ENCODE measurements at places on chromosomes 11 and 22. TPM values are rescaled to one million over a fixed set of nuclear protein-coding genes. Genes with fewer than 3 reads are reported as not detected.
A peak's percentile ranks its signal among the peaks of the same experiment; 100 is the strongest.

DNA sequence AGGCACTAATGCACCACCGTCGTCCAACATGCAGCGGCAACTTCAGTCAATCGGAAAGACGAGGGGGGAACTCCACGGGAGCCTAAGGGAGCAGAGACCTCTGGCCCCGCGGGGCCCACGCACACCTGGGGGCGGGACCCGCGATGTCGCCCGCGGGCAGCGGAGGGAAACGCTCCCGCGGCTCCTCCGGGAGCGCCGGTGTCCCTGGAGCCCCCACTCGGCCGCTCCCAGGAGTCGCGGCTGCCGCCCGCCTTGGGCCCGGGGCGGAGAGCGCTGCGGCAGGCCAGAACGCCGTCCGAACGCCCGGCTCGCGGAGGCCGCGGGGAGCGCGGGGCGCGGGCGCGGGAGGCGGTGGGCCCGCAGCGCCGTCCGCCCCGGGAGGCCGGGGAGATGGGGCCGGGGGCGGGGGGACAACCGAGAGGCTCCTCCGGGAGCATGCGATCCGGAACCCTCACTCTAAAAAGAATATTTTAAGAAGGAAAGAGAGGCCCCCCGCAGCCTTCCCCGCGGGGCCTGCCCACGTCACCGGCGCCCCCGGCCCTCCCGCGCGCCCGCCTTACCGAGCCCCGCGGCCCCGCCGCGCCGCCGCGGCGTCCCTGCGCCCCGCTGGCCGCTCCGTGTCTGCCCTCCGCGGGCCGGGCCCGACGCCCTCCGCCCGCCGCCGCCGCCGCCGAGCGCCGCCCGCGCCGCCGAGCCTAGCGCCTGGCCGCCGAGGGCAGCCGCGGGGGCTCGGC, 86.6 kb upstream of the ARHGAP32 start:
- DNase-seq = no peak

Gene SMIM35
- total RNA-seq = not detected

Gene ROBO4
- total RNA-seq = 9.1 TPM

DNA sequence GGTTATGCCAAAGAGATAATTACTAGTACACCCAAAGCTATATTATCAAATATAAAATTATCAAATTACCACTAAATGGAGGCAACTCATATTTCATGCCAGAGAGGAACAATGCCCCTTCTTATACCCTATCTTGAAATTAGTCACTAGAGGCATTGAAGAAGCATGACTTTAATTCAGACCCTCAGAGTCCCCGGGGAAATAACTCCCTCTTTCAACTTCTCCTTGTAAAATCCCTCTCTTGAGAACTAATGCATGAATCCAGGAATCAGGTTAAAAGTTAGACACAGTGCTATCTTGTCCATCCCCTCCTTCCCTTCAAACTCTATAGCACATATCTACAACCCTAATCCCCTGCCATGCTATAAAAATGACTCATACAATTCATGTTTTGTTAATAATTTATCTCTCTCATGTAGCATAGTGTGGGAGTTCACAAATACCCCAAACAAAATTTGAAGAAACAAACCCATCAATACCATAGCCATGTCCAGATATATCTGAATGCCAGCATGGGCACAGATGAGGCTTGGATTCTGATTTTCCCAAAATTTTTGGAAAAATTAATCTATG, 665.4 kb downstream of the KCNA4 start:
- DNase-seq = no peak

Gene INPPL1
- total RNA-seq = 66.6 TPM

Gene WBP2NL
- 2.8 TPM for total RNA-seq

Gene OR10A3
- not detected for total RNA-seq

DNA sequence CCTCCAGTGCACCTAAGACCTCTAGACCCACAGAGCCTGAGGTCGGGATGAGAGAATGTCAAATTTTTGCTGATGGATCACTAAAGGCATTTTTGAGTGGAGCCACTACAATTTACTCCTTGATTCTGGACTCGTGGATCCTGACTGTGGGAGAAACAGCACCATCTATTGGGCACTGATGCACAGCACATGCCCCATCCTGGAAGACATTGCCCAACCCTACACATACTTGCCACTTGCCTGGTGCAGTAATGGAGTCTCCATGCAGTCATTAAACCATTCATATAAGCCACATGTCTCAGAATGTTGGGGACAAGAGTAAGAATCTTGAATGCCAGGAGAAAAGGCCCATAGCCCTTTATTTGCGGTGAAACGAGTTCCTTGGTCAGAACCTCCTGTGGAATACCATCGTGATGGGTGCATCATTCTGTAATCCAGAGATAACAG, 103.9 kb downstream of the GGTLC2 start:
- no peak for DNase-seq

DNA sequence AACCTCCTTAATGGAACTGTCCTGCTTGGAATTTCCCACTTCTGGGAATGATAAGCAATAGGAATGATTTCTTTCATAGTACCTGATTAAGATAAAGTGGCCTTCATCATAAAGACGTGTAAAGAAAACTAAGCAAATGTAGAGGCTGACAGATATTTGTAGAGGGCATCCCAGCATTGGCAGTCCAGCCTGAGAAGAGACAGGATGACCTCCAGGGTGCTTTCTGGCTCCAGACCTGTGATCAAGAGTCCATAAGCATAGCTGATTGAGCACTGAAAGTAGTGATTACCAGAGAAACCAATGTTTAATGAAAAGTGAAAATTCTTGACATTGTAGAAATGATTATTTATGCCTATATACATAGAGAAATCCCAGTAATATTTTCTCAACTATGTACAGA, 33.6 kb downstream of the YAP1 start:
- no peak for DNase-seq

- DNase-seq = no peak
Observed at GRCh38 chr11:35085531-35086165, 53.3 kb upstream of the CD44 start.

DNA sequence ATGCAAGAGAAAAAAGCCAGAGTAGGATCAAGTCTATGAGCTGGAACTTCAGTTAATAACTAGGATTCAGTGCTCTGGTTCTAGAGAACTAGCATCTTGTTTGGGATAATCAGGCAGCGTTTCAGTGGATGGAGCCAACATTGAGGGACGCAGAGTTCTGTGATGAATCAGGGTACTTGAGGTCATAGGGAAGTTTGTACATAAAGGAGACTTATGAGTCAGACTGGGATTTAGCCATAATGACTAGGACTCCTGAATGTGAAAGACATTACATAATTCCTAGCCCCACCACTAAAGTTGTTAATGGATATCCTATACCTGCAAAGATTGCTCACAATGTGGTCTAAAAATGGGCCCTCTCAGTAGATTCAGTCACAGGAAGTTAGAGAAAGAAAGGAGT, 6.8 kb downstream of the SLN start:
- no peak for DNase-seq

Gene STK33
- 23.8 TPM for total RNA-seq

DNA sequence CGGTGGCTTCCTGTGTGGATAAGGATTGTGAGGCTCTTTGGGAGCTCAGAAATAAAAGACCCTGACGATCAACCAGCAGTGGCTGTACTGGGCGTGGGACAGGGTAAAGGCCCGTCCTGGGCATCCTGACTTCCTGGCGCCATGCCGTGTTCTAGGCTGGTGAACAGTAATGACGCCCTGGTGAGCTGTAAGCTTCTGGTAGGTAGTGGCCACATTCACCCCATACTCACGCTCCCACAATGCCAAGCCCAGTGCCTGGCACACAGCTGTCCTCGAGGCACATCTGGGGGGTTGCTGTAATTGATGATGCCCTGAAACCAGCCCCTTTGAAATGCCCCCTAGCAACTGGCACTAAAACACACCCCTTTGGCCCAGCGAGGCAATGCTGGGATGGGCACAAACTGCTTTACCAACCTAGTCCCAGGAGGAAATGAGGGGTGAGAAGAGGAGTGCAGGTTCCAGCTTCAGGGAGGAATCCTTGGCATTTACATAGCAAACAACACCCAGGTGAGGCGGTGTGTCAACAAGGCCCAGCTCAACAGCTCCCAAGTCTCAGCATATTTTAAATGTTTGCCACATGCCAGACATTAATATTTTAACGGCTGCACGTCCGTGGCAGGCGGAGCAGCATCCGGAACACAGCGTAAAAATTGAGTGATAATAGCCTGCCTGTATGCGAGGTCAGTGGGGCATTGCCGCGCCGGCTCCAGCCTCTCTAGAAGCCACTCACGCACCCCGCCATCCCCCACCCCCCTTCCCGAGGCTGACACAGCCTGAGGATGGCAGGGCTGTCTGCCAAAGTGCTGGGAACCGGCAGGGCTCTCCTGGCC, 79.3 kb downstream of the DSCAML1 start:
- DNase-seq = peak; percentile 51

- DNase-seq = no peak
Observed at GRCh38 chr11:94762208-94762607, 5.9 kb upstream of the AMOTL1 start.

GRCh38 chr11:117356126-117356890, 28.7 kb downstream of the CEP164 start:
- peak; percentile 25 for DNase-seq

- no peak for DNase-seq
Observed at GRCh38 chr11:77188633-77189491, 60.8 kb downstream of the MYO7A start.

Gene SVIP
- total RNA-seq = 16.8 TPM

Gene CHRM4
- total RNA-seq = 5.3 TPM

DNA sequence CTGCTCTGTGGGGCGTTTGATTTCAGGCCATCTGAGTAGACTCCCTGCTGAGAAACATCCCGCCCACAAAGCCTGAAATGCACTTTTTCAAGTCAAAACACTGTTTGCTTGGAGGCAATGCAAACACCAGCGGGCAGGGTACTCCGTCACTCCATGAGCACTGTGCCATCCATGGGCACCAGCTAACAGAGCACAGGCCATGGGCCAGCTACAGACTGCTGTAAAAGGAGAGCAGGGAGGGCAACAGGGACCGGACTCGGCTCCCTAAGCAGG, 16.6 kb upstream of the EFCAB6 start:
- DNase-seq = no peak

- DNase-seq = no peak
Observed at GRCh38 chr11:933936-934335, 8.3 kb downstream of the AP2A2 start.

DNA sequence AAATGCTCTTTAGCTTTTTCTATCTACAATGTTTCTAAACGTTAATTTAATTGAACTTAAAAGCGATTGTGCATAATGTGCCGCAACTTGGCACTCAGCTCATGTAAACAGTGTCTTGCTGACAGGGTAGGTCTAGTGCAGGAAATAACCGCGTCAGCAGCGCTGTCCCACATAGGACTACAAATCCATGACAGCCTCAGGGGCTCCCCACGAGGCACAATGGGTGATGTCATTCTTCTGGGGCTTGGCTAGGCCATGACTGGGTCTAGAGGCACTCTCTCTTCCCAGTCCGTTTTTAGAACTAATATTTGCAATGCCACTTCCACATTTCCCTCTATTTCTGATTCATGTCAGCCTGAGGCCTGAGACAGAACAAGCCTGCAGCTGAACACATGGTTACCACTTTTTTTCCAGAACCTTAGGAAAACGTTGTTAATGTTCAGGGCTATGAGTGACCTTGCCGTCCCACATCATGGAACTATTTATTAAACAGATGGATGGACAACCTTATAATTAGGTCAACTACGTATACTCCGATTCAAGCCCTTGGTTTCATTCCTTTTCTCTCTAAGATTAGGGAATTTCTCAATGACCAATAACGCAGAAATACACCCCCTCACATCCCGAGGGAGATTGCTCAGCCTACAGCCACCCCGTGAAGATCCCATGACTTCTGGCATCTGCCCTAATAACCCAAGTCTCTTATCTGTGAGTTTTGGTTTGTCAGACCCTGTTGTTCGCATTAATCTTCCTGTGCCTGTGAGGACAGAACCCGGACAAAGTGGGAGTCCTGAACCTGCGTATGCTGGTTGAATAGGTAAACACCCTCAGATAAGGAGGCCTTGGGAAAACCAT, 19.4 kb upstream of the SNX32 start:
- no peak for DNase-seq

DNA sequence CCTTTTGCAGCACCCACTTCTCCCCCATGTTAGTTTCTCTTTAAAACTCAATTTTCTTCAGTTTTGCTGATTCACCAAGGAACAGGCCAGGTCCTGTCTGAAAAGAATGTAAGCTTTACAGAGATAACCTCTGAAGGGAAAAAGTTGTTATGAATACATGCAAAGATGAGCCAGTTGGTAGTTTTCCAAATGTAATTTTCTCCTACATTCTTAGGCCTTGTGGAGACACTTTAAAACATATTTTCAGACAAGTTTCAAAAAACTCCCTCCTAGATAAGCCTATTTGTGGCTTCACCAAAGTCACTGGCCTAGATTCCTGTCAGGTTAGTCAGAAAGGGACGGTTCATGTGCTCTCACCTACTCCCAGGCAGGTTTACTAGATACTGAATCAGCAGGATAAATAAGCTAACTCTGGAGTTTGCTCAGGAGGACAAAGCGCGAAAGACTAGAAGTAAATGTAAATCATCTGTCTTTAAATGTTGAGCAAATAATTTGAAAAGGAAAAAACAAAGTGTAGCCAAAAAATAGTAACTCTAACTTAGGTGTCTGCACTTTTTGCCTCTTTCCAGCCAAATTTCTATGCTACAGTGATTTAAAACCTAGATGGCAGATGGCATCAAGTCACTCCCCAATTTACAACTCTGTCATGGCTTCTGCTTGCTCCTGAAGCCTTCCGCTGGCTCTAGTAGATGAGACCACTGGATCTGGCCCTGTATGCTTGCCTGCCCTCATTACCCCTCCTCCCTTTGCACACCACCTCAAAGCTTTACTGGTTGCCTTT, 4.9 kb upstream of the ATP6V1E1 start:
- no peak for DNase-seq

DNA sequence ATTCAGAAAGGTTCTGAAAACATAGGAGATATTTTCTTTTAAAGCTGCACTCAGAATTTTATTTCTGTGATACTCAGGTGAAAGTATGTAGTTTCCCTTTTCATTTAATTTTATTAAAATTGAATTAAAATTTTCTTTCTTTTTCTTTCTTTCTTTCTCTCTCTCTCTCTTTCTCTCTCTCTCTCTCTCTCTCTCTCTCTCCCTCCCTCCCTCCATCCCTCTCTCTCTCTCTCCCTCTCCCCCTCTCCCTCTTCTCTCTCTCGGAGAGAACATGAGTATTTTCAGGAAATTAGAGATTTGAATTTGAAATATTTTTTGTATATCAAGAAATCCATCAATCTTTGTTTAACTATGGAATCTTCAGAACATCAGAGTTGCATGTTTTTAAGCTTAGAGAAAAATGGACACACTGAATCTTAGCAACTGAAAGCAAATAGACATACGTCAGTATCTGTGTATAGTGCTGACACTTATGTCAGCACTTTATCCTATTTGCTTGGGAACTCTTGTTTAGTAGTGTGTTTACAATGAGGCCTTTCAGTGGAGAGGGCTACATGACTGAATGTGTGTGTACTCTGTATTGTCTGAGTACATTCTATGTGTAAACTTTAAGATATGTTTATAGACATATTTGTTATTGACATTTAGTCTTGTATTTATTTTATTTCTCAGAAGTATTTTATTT, 44.5 kb downstream of the PDE3B start:
- DNase-seq = no peak

- no peak for DNase-seq
Observed at GRCh38 chr11:33915526-33915925, 23.6 kb upstream of the LMO2 start.

- no peak for DNase-seq
Observed at GRCh38 chr11:31646216-31646615, 136.6 kb downstream of the ELP4 start.
